H1 (cell line): ENCODE measurements at places on chromosomes 12 and 14. TPM values are rescaled to one million over a fixed set of nuclear protein-coding genes. Genes with fewer than 3 reads are reported as not detected.

The SOAT2 gene
- not detected in 2 replicates for total RNA-seq

The DHRS2 gene
- total RNA-seq, result 0.44 and 1.1 TPM in 2 replicates

The CIPC gene
- total RNA-seq, result 31.7 and 32.7 TPM in 2 replicates

DNA sequence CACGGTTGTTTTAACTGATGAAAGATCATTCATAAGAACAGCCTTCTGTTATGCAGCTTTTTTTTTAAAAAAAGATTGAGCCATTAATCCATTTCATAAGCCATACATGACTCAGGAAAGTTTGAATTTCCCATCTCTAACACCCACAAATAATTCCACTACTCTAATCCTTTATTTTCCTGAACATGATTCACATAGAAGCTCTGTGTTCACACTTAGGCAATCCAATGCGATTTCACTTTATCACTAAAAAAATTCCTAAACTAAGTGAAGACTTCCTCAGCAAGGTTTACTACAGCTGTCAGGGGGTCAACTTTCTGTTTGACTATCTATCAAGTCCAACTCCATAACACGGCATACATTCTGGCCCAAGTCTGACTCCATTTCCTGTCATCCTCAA lies 25.9 kb downstream of the PKP2 start:
- DNase-seq, result no peak
- H3K36me3 ChIP-seq, result peaks cover 6% of the 10 kb centered on the region; the same call in 1 of the 2 replicates
- no peaks in the 10 kb centered on the region for H3K27me3 ChIP-seq
- H3K27ac ChIP-seq, result no peak overlapping the region
- H3K4me3 ChIP-seq, result no peak overlapping the region

- no peak overlapping the region for H3K27ac ChIP-seq
- no peak for DNase-seq
- H3K4me3 ChIP-seq, result no peak overlapping the region
- H3K36me3 ChIP-seq, result peaks cover 12% of the 10 kb centered on the region
- no peaks in the 10 kb centered on the region for H3K27me3 ChIP-seq
These were observed 50.4 kb upstream of the AMN start for GRCh38 chr14:102872020-102872419.

DNA sequence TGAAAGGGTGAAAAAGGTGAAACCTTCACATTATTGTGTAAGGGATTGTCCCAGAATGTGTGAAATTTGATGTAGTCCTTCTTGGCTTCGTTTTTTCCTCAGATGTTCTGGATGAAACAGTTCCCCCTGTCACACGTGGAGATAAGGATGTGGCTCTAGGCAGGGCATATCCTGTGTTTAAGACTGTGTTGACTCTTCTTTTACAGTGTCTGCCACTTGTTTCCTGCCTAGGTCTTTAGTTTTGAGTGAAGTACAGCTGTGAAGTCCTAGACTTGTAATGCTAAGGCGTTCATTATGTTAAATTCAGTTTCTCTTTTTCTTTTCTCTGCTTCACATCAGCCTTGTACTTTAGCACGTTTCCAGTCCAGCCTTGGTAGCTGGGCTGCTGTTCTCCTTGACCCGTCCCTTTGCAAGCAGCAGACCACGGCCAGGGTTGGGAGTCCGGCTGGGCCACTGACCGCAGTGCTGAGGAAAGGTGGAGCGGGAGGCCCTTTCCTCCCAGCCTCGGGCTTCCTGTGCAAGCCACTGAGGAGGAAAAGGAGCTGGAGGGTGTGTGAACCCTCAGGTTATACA lies 59.1 kb downstream of the RASSF3 start:
- no peaks in the 10 kb centered on the region for H3K27me3 ChIP-seq
- H3K4me3 ChIP-seq, result no peak overlapping the region
- no peak for DNase-seq
- H3K4me1 ChIP-seq, result peaks cover 10% of the 10 kb centered on the region

DNA sequence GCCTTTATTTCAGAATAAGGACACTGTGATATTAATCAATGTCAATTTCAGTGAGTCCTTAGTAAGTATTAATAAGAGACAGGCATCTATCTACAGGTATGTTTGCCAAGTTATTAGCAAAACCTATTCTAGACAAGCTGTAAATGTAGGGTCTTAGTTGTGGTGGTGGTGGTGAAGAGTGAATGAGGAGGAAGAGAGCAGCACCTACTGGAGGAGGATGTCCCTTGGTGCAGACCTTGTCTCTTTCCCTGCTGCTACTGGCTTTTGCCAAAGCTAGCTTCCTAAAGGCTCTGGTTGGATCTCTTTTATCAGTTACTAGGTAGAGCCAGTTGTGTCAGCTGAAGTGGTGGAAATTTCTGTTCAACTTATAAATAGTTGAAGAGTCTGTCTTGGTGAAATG lies 304.8 kb upstream of the ATP2B1 start:
- H3K4me3 ChIP-seq, result no peak overlapping the region
- no peaks in the 10 kb centered on the region for H3K27me3 ChIP-seq
- no peaks in the 10 kb centered on the region for H3K4me1 ChIP-seq
- no peak for DNase-seq
- H3K36me3 ChIP-seq, result no peaks in the 10 kb centered on the region

GRCh38 chr12:84738481-84738972 lies 174.1 kb downstream of the SLC6A15 start:
- DNase-seq, result no peak
- H3K4me1 ChIP-seq, result no peaks in the 10 kb centered on the region
- no peaks in the 10 kb centered on the region for H3K36me3 ChIP-seq
- no peaks in the 10 kb centered on the region for H3K27me3 ChIP-seq
- no peak overlapping the region for H3K27ac ChIP-seq

DNA sequence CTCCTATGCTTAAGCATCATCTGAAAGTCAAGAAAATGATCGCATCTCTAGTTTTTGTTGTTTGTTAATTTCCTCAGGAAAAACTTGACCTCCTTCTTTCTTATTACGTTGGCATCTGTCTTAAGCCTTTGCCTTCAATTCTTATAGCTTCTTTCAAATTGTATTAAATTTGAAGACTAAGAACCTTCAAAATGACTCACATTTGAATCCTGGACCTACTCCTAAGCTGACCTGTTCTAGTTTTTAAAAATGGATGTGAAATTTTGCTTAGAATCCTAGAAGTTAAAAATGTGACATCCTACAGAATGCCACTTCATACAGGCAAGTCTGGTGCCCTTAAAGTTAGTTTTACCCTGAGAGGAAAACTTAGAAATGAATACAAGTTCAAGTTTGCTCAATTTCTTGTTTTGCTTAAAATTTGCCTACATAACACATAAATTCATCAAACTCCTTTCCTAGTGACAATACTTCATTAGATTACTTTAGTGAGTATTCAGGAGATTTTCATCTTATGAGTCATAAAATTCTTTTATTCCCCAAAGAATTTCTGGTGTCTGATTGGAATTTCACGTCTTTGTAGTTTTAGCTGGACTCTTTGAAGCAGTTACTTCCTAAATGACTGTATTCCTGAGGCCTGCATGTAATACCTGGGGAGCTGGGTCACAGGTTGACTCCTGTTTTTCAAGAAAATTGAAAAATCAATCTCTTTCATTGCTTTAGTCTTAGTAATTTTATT lies 152.3 kb downstream of the MSRB3 start:
- no peaks in the 10 kb centered on the region for H3K36me3 ChIP-seq
- no peak for DNase-seq
- H3K27ac ChIP-seq, result no peak overlapping the region
- H3K4me1 ChIP-seq, result no peaks in the 10 kb centered on the region
- H3K4me3 ChIP-seq, result no peak overlapping the region

- H3K27me3 ChIP-seq, result no peaks in the 10 kb centered on the region
- no peak overlapping the region for H3K27ac ChIP-seq
- no peak overlapping the region for H3K4me3 ChIP-seq
- peaks cover 9% of the 10 kb centered on the region for H3K36me3 ChIP-seq
- no peaks in the 10 kb centered on the region for H3K4me1 ChIP-seq
- no peak for DNase-seq
These were observed 83.2 kb downstream of the RFLNA start for GRCh38 chr12:124377981-124378509.

DNA sequence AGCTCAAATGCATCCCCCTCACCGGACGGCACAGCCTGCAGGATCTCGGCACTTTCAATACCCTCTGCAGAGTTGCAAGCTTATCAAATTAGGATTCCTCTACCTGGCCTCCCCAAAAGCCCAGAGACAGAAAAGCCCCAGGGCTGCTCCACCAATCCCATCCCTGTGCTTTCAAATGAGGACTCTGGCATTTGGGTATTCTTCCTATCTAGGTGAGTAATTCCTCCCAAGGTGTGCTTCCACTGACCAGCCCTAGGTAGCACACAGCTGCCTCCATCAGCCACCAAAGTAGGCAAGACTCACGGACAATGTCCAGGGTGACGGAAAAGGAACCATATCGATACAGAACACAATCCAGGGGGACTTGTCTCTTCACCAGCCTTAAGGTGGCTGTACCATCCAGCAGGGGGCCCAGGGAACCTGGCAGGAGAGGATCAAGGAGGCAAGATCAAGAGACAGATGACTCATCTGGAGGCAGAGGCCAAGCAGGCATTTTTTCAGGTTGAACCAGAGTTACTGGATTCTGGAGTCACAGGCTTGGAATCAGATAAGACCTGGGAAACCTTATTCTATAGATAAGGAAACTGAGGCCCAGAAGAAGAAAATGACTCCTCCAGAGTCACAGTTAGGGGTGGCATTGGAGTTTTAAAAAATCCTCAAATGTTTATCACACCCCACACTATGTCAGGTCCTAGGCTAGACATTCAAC lies 9.9 kb downstream of the PMEL start:
- H3K27ac ChIP-seq, result no peak overlapping the region
- H3K27me3 ChIP-seq, result no peaks in the 10 kb centered on the region
- DNase-seq, result no peak
- no peaks in the 10 kb centered on the region for H3K4me1 ChIP-seq

- H3K4me1 ChIP-seq, result no peaks in the 10 kb centered on the region
- H3K36me3 ChIP-seq, result no peaks in the 10 kb centered on the region
- H3K27ac ChIP-seq, result no peak overlapping the region
- no peak for DNase-seq
- no peak overlapping the region for H3K4me3 ChIP-seq
These were observed 67.5 kb downstream of the SLC41A2 start for GRCh38 chr12:104890476-104891096.

GRCh38 chr14:99812096-99812750 lies 19.0 kb downstream of the EML1 start:
- no peak overlapping the region for H3K4me3 ChIP-seq
- H3K27me3 ChIP-seq, result no peaks in the 10 kb centered on the region
- no peak for DNase-seq
- no peaks in the 10 kb centered on the region for H3K36me3 ChIP-seq
- no peak overlapping the region for H3K27ac ChIP-seq
- H3K4me1 ChIP-seq, result no peaks in the 10 kb centered on the region; the same call in 1 of the 2 replicates
